Hematopoietic multipotent progenitor cell treated with erythropoietin and hydrocortisone succinate and interleukin-3 and kit ligand, for 4 days (in vitro differentiated cells): ENCODE measurements at places on chromosomes 11 and 22.

GRCh38 chr11:46639197-46639839 is 22.0 kb downstream of the ATG13 start:
- DNase-seq: peak; percentile 43

GRCh38 chr11:87179621-87180020 is 141.9 kb downstream of the TMEM135 start:
- no peak for DNase-seq

GRCh38 chr11:35814720-35815305 is 129.0 kb upstream of the LDLRAD3 start:
- no peak for DNase-seq

GRCh38 chr11:58471892-58472291 is 29.9 kb upstream of the OR5B12 start:
- no peak for DNase-seq

DNA sequence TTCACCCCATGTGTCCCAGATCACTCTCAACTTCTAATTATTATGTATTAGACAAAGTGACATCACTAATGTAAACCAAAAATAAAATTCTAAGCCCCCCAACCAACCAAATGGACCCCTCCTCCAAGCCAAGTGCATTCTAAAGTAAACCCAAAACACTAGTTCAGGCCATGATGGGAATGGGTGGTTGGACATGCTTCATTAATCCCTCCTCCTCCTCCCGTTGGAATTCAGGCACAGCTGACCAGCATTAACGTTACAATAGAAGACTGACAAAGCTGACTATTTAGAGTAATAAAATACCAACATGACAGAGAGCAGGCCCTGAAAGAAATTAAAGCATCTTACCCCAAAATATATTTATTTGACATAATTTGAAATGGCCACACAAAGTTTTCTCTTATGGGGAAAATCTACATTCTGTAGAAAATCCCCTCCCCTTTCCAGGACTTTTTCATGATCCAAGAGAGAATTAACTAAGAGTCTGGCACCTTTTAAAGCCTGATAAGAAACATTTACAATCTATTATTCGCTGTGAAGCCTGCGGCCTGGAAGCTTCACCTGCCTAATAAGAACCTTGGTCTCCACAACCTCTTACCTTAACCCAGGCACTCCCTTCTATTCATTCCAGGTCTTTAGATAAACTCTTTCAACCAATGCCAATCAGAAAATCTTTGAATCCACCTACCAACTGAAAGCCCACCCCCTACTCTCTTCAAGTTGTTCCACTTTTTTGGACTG is 948.5 kb upstream of the CCDC90B start:
- DNase-seq: no peak

DNA sequence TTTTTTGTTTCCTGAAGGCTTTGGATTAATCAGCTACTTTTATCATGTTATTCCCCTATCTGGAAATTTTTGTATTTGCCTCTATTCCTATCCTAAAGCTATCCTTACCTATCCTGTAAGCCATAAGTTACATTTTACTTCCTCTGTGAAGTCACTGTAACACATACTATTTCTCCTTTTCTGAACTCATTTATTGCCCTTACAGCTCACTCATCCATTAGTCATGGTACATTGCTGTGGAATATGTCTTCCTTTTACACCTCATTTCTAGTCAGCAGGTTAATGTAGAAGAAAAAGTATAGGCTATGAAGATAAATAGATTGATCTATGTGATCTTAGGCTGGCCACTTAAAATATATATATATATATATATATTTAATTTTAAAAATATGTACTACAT is 28.0 kb downstream of the SWAP70 start:
- no peak for DNase-seq

GRCh38 chr11:123413636-123414035 is 16.4 kb upstream of the GRAMD1B start:
- peak; percentile 35 for DNase-seq

- no peak for DNase-seq
Measured at GRCh38 chr11:44344921-44345320, 35.0 kb upstream of the ALX4 start.

DNA sequence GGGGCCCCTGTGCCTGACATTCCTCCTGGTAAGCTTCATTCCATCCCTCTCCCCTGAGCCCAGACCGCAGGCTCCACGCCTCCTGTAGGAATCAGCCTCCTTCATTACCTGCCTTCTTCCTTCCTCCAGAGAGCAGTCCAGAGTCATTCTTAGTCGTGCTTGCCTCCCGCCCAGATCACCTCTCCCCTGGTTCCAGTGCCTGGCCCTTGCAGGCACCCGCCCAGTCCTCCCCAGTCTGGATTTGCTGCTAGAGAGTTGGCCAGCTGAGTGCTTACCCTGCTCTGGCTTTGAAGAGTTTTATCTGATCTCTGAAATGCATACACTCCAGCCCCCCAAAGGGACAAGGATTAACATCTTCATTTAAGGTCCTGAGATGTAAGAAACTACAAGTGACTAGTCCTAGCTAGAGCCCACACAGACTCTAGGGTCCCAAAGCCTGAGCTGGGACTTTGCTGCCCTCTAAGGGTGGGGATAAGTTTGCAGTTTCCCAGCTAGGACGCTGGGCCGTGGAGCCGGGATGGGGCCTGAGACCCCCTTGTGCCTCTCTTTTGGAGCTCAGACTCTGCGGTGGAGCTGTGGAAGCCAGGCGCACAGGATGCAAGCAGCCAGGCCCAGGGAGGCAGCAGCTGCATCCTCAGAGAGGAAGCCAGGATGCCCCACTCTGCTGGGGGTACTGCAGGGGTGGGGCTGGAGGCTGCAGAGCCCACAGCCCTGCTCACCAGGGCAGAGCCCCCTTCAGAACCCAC is 1.6 kb downstream of the NR1H3 start:
- DNase-seq: peak; percentile 82
